ENCODE measurements at places on chromosomes 13 and 19.

DNA sequence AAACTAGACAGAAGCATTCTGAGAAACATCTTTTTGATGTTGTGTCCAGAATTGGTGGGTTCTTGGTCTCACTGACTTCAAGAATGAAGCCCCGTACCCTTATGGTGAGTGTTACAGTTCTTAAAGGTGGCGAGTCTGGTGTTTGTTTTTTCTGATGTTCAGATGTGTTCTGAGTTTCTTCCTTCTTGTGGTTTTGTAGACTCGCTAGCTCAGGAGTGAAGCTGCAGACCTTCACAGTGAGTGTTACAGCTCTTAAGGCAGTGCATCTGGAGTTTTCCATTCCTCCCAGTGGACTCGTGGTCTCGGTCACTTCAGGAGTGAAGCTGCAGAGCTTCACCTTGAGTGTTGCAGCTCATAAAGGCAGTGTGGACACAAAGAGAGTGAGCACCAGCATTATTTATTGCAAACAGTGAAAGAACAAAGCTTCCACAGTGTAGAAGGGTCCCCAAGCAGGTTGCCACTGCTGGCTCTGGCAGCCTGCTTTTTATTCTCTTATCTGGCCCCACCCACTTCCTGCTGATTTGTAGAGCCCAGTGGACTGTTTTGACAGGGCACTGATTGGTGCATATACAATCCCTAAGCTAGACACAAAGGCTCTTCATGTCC is 1820.8 kb downstream of the UQCRFS1 start:
- no peak for DNase-seq

GRCh38 chr13:24725379-24725778 is 38.6 kb upstream of the RNF17 start:
- no peak for DNase-seq

DNA sequence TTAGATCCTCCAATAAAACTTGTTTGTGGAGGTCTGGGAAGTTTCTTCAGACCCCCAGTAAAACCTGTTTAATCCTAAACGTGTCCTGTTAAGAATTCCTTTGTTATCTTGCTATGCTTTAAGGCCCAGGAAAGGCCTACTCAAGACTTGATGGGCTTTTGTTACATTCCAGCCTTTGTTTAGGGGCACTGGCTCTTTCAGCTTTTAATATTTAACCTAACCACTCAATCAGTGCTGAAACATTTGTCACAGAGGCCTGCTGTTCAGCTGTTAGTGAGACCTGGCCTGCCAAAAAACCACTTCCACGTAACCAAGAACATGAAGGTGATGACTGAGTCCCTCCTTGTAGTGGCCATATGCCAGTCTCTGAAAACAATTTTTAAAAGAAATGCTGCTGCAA is 41.7 kb downstream of the PCDH17 start:
- DNase-seq: no peak

GRCh38 chr13:51727634-51728274 is 76.2 kb downstream of the DHRS12 start:
- DNase-seq: no peak

DNA sequence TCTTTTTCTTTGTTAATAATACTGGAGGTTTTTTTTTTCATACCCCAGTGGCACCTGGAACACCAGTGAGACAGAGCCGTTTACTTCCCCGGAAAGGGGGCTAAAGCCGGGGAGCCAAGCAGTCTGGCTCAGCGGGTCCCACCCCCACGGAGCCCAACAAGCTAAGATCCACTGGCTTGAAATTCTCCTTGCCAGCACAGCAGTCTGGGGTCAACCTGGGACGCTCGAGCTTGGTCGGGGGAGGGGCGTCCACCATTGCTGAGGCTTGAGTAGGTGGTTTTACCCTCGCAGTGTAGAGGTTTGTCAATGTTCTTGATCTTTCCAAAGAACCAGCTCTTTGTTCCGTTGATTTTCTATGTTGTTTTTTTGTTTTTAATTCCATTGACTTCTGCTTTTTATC is 94.6 kb upstream of the DIAPH3 start:
- DNase-seq: no peak

- DNase-seq: no peak
Observed at GRCh38 chr13:95406176-95406575, 104.9 kb upstream of the ABCC4 start.

GRCh38 chr19:2210987-2211740 is 25.0 kb downstream of the PLEKHJ1 start:
- no peak for DNase-seq

DNA sequence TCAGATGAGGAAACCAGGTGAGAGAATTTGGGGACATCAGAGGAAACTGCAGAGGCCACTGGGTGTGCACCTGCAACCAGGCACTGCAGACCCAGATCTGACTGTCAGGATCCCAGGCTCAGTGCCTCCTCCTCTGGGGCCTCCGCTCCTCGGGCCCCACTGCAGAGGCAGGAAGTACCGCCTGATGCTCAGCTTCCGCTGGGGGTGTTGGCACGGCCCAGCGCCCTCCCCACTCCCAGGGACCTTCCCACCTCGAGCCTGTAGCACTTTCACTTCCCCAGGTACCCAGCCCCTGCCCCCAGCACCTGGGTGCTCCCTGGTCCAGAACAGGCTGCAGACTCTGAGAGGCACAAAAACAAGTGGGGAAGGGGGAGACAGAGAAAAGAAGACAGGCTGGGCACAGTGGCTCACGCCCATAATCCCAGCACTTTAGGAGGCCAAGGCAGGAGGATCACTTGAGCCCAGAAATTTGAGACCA is 1.4 kb upstream of the CD37 start:
- DNase-seq: peak; percentile 54

- DNase-seq: no peak
Observed at GRCh38 chr13:113635048-113635420, 23.0 kb downstream of the ATP4B start.

GRCh38 chr19:5618591-5618990 is 4.0 kb downstream of the SAFB2 start:
- DNase-seq: no peak

GRCh38 chr13:112690283-112690929 is 568 bp downstream of the ATP11A start:
- peak; percentile 4 for DNase-seq

GRCh38 chr19:11814700-11815035 is 595 bp downstream of the ZNF440 start:
- no peak for DNase-seq

- DNase-seq: no peak
Observed at GRCh38 chr13:68345963-68346531, 1115.9 kb upstream of the PCDH9 start.

DNA sequence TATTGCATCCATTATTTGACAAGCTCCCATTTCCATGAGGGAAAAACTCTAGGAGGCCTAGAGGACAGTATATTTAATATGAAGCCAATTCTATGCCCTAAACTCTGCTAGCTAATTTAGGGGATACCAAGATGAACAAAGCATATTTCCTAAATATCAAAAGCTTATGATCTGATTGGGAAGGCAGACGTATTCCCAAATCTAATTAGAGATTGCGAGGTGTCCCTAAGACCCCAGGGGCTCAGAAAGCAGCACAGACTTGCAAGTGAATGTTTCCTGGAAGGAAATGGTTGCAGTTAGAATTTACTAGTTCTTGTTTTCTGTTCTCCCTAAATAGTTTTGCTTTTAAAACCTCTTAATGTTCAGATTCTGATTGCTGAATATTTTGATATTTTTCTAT is 30.7 kb downstream of the NDFIP2 start:
- no peak for DNase-seq

GRCh38 chr19:30629086-30629485 is 256.9 kb downstream of the ZNF536 start:
- no peak for DNase-seq

- DNase-seq: no peak
Observed at GRCh38 chr13:33931397-33932311, 113.7 kb downstream of the RFC3 start.

DNA sequence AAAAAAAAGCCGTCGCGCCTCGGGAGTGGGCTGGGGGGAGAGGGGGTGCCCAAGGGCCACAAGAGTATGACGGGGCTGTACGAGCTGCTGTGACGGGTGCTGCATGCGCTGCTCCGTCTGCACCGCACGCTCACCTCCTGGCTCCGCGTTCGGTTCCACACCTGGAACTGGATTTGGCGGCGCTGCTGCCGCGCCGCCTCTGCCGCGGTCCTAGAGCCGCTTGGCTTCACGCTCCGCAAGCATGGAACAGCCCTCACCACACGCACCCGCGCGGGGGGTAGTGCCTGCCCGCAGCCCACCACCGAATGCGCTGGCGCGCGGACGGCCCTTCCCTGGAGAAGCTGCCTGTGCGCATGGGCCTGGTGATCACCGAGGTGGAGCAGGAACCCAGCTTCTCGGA is 18.8 kb downstream of the C1QTNF9 start:
- no peak for DNase-seq

DNA sequence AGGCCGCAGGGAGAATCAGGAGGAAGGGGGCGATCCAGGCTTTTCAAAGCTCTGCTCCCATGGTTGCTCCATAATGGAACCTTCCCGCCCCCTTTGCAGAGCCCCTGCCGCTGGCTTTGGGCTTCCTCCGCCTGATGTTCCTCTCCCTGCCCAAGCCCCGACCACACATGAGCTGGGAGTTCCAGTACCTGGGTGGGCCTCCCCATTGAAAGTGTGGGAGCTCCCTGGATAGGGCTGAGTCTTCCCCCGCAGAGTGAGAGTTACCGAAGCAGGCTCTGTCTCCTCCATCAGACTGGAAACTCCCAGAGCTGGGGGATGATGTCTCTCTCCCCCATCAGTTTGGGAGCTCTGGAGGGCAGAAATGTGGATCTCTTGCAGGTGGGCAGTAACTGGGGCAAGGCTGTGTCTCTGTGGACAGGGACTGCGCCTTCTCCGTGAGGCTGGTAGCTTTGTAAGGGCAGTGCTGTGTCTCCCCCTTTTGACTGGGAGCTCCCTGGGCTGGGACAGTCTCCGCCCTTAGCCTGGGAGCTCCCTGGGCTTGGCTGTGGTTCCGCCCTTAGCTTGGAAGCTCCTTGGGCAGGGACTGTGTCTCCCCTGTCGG is 722 bp downstream of the DCAF15 start:
- no peak for DNase-seq

DNA sequence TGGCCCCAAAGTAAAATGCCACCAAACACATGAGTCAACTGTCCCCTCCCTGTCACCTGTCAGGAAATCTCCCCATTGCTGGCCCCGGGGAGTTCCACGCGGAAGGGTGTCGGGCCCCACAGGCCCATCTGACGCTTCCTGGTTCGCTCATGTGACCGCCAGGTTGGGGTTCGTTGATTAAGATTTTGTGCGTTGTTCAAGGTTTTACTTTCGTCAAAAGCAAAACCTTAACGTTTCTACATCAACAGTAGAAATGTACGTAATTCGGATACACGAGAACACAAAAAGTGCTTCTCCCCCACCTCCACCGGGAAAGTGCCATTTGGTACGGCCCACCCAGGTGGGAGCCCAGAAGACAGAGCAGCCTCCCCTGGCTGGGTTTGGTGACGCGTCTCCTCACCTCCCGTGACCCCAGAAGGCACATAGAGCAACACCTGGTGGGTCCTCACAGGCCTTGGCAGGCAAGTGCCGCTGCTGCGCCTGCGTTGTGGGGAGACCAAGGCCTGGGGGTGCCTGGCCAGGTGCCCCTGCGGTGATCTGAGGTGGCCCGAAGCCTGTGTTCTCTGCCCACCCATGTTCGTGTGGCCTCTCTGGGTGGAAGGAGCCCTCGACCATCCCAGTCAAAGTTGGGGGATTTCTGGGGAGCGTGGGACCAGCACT is 161.6 kb downstream of the KDM4B start:
- DNase-seq: peak; percentile 7

DNA sequence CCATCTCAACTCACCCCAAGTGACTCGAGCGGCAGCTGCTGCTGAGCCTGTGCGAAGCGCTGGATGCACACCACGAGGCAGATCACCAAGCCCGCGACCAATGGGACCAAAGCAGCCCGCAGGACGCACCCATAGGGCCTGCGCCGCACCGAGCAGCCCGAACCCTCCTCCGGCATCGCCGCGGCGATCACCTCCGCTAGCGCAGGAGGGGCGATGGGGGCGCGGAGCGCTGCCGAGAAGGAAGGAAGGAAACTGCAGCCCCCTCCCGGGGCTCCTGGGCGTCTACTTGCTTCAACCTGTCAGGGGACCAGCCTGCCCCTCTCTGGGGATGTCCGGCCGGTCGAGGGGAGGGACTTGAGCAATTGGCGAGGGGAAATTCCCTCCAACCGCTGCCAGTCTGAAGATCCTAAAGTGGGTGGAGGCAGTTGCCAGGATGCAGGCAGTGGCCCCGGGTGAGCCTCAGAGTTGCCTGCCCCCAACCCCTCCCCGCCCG is at the start of gene CD70:
Gene CD70 (minus strand): TSS at position 324 of the 493 bp plus-strand sequence. CDS start 148 bp downstream, at position 176.
- DNase-seq: peak; percentile 28

GRCh38 chr13:99738626-99739025 is 232.9 kb downstream of the ZIC5 start:
- no peak for DNase-seq

DNA sequence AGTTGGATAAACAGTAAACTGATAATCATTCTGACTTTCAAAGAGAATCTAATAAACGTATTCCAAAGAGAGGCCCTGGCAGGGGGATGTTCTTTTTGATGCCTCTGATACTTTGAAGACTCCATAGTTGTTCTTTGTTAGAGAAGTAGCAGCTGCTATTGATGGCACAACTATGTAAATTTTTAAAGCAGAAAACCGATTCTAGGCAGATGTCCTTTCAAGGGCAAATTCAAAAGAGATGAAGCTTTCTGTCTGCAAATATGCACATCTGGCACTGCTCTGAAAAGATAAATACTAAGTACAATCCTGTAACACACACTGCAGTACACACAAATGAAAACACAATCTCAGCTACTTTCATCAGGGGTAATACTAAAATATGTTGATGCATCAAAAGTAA is 250.1 kb downstream of the VWA8 start:
- DNase-seq: no peak

- no peak for DNase-seq
Observed at GRCh38 chr19:13864667-13865570, 12.0 kb upstream of the NANOS3 start.

GRCh38 chr19:48770266-48770665 is 14.9 kb downstream of the FGF21 start:
- DNase-seq: no peak

DNA sequence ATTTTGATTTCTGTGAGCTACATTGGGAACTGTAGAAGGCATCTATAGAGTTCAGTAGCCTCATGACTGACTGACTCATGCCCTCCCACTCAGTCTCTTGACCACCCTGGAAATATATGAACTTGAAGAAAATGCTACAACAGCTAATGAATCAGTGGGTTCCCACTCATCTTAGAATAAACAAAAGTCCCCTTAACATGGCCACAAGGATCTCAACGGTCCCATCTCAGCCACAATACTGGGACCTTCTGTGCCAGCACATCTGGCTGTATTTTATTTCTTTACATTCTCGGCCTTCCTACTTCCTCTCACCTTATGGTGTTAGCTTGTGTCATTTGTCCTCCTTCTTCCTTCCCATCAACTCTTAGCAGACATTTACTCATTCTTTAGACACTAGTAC is 619.8 kb downstream of the DCT start:
- no peak for DNase-seq

GRCh38 chr13:34862716-34863115 is 79.4 kb upstream of the NBEA start:
- no peak for DNase-seq

DNA sequence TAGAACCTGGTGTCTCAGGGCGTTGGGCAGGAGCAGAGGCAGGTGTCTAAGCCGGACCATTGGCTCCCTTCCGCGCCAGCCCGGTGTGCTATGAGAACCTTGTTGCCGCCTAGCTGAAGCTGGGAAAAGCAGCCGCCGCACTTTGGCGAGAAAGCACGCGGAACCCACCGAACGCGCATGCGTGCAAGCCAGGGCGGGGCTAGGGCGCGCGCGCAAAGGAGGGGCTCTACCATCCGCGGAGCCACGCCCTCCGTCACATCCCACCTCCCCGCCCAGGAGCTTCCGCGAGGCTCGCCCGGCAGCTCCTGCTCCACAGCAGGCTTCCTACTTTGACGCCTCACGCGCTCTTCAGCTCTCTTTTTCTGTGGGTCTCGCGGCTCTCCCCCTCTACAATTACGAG is 51.3 kb downstream of the WDR87 start:
- DNase-seq: no peak

GRCh38 chr13:113939129-113939943 is 34.5 kb downstream of the C13orf46 start:
- DNase-seq: no peak
